ENCODE measurements at places on chromosomes 16 and 17.

- no peak for DNase-seq
These were observed 21.3 kb upstream of the CCDC182 start for GRCh38 chr17:57766318-57766943.

DNA sequence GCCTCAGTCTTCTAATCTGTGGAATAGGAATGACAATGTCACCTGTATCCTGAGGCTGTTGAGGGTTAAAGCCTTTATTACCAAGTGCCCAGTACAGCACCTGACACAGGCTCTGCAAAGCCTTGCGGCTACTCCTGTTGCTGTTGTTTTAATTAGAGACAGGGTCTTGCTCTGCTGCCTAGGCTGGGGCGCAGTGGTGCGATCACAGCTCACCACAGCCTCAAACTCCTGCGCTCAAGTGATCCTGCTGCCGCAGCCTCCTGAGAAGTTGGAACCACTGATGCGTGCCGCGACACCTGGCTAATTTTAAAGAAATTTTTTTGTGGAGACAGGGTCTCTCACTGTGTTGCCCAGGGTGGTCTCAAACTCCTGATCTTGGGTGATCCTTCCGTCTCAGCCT is 5.4 kb downstream of the GSE1 start:
- no peak for DNase-seq

- DNase-seq, result peak; percentile 13
These were observed 5.8 kb downstream of the DHX38 start for GRCh38 chr16:72099377-72099818.

GRCh38 chr16:68972720-68973119 is 129.4 kb downstream of the TANGO6 start:
- peak; percentile 7 for DNase-seq

GRCh38 chr17:14875557-14876412 is 389.3 kb downstream of the PMP22 start:
- DNase-seq, result no peak

DNA sequence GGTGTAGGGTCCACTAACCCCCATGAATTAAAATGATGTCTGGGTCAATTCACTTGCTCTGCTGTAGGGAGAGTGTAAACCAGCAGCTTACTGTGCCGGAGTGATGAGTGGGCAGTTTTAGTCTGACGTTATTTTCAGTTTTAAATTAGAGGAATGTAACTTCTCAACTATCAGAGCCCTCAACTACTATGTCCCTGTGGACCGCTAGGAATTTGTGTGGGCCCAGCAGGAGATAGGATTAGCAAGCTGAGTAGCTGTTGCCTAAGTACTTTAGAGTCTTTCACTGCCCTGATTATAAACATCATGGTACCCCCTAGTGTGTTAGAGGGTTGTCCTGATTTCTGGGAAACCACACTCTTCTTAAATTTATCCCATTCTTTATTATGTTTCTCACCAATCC is 11.4 kb downstream of the MARVELD3 start:
- no peak for DNase-seq

GRCh38 chr17:37729905-37730304 is 15.0 kb downstream of the HNF1B start:
- DNase-seq, result no peak

- no peak for DNase-seq
These were observed 19.5 kb downstream of the ATP2A3 start for GRCh38 chr17:3944485-3945388.

- no peak for DNase-seq
These were observed 16.0 kb downstream of the DCUN1D3 start for GRCh38 chr16:20884240-20884556.

DNA sequence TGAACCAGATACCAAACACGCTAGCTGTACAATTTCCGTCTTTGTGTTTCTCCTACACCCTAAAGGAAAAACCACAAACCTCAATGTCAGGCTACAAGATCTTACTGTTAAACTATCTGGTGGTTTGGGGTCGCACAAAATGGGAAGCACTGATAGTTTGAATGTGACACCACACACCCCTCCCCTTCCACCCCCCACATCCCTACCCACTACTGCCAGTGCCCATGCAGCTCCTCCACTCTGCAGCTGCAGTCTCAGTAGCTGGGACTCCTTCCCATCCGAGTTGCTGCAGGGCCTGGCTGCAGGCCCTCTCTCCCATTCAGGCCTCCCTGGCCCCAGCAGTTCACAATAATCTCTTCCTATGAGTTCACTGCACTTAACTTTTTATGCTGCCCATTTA is 18.4 kb downstream of the TRAP1 start:
- no peak for DNase-seq

DNA sequence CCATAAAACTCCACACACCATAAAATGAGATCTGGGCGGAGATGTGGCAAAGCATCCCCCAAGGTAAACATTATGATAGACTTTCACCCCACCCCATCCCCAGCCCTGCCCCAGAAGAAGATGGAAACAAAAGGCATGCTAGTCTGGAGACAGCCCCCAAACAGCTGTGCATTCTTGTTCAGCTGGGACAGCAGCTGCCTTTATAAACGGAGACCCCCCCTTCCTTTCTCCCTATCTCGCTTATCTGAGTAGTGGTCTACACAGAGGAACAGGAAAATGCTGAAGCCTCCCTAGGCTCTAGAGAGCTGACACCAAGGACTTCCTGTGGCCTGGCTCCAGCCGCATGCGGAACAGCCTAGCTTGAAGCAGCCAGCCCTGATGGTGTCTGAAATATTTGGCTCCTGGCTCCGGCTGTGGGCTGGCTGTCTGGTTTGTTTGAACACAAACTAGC is 190.3 kb upstream of the ANKFN1 start:
- DNase-seq, result no peak

DNA sequence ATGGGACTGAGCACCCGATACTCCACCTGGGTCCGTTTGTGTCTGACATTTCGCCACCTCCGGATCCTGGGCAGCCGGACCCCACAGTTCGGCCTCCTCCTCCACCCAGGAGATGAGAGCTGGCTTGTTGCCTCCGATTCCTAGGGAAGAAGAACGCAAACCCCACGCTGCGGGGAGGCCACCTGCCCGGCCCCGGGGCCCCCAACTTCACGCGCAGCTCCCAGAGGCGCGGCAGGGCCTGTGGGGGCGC is 542 bp downstream of the ZNF764 start:
- peak; percentile 19 for DNase-seq

DNA sequence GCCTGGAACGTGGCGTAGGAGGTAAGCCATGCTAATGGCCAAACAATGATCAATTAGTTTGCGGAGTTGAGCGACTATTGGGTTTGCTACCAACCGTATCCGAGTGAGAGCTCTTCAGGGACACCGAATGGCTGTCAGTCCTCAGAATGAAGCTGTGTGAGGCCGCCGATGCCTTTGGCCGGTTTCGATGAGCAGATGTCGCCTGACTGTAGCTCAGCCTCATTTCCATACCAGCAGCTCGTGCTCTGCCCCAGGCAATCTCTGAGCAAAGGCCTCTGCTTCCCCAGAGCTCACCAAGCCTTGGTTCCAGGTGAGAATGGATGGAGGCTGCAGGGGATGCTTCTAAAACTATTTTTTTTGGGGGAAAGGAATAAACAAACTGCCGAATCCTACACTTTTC is 111.7 kb upstream of the HS3ST4 start:
- no peak for DNase-seq

- peak; percentile 33 for DNase-seq
These were observed 1.1 kb upstream of the CAPN15 start for GRCh38 chr16:526181-527014.

- DNase-seq, result peak; percentile 78
These were observed 22.3 kb downstream of the BAIAP2 start for GRCh38 chr17:81057079-81057730.

- no peak for DNase-seq
These were observed 19.8 kb downstream of the MAP2K4 start for GRCh38 chr17:12040478-12040877.

- DNase-seq, result no peak
These were observed 90.1 kb downstream of the EFCAB13 start for GRCh38 chr17:47413872-47414271.

DNA sequence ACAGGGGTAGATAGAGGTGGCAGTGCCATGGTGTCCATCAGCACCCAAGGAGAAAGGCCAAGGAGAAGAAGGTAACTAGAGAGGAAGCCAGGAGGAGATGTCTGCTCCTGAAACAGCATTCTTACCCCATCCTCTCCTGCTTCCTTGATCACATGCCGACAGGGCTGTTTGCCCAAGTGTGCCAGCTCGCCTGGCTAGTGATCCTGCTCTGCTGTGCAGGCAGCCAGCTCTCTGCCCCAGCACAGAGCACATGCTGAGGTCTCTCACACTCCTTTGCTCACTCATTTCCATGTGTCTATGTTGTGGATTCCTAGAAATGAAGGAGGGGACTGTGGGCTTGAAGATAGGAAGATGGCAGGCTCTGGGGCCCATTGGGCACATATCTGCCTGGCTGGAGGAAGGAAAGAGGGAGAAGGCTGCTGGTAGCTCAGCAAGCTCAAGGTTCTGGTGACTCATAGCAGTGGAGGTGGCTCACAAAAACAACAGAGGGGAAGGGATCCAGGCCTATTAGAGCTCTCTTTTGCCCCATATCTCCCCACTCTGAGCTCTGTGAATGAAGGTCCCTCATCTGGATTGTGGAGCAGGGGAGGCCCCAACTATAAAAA is 54.3 kb downstream of the NEUROD2 start:
- no peak for DNase-seq

- no peak for DNase-seq
These were observed 451.9 kb downstream of the SLC39A11 start for GRCh38 chr17:72640415-72641165.

GRCh38 chr17:6936370-6937028 is 59.4 kb upstream of the ALOX12 start:
- DNase-seq, result no peak

- peak; percentile 64 for DNase-seq
These were observed 15.9 kb upstream of the FBXO47 start for GRCh38 chr17:38982858-38983746.

DNA sequence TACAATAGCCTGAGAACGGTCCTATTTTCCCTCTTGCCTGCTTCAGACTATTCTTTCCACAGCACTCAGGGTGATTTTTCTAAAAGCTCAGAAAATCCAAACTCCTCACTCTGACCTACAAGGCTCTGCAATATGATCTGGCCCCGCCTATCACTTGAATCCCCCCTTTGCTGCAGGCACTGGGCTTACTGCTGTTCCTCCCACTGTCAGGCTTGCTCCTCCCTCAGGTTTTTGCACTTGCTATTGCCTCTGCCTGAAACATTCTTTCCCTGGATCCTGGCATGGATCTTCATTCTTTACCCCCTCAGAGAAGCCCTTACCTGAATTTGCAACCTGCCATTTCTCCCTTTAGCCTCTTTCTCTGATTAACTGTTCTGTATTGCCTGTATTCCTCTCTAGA is 52.3 kb downstream of the RPGRIP1L start:
- DNase-seq, result peak; percentile 21

GRCh38 chr17:50003911-50004310 is 8.9 kb upstream of the DLX3 start:
- no peak for DNase-seq

DNA sequence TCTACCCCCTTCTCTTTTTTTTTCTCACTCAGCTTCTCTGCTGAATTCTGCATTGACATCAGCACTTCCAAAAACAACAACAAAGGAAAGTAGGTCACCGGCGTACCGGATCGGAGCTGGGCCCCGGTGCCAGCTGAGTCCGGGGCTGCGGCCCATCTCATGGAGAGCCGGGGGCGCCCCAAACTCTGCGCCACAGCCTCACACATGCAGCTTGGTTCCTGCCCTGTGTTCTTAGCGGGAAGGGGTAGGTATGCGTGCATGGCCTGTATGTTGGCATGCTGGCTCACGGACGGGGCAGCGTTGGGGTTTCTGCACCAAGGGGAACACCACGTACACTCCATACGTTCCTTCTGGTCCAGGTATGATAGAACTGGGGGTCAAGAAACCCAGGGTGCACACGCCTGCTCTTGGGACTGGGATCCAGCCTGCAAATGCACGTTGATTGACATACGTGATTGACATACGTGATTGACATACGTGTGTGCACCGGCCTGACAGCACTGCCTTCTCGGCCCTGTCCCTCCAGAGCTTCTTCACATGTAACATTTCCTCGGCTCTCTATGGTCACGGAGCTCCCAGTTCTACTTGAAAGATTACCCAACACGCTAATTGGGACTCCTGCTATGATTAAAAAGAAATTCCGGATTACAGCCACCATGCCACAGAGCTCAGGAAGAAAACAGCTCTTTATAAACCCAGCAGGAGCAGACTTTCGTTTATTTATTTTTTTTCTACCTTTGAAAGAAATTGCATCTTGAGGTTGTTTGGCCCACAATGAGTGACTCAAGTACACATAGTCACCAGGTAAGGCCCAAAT is 88.7 kb downstream of the RPA1 start:
- no peak for DNase-seq

DNA sequence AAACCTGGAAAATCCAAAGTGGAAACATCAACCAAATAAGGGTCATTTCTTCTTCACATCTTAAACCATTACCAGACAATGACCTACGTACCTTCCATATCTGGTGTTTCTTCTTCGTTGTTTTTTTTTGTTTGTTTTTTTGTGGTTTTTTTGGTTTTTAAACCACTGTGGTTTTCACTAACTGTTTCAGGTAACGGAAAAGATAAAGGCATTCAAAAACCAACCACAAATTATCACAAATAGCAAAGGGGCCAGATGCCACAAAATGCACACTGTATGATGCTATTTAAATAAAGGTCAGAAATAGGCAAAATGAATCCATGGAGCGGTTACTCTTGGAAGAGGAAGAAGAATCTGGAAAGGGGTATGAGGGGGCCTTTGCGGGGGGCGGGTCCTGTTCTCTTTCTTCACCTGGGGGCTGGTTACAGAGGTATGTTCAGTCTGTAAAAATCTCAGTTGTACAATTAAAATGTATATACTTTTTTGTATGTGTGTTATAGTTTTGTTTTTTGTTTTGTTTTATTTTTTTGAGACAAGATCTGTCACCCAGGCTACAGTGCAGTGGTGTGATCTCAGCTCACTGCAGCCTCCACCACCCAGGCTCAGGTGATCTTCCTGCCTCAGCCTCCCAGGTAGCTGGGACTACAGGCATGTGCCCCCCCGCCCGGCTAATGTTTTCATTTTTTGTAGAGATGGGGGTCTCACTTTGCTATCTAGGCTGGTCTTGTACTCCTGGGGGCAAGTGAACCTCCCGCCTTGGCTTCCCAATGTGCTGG is 29.6 kb downstream of the LITAF start:
- DNase-seq, result no peak

DNA sequence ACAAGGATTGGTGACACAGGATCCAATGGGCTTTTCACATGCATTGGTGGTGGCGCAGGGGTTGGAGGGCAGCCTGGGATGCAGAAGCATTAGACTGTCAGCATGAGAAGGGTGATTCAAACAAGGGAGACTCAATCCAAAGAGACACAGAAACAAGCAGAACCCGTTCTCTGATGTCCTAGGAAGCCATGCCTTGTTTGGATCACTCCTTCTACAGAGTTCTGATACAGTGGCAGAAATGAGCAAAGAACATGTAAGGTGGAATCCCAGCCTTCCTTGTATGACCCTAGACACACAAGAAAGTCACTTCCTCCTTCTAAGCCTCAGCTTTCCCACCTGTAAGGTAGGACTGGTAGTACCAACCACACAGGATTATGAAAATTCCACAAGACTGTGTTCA is 5.7 kb downstream of the KRT33B start:
- no peak for DNase-seq

GRCh38 chr16:31488468-31489297 is 5.8 kb downstream of the SLC5A2 start:
- DNase-seq, result no peak

All from HAP-1 (cell line).